ENCODE measurements at places on chromosomes 11 and 22.

- DNase-seq, result peak; percentile 84
Observed at GRCh38 chr11:19344661-19345518, 104.1 kb upstream of the E2F8 start.

DNA sequence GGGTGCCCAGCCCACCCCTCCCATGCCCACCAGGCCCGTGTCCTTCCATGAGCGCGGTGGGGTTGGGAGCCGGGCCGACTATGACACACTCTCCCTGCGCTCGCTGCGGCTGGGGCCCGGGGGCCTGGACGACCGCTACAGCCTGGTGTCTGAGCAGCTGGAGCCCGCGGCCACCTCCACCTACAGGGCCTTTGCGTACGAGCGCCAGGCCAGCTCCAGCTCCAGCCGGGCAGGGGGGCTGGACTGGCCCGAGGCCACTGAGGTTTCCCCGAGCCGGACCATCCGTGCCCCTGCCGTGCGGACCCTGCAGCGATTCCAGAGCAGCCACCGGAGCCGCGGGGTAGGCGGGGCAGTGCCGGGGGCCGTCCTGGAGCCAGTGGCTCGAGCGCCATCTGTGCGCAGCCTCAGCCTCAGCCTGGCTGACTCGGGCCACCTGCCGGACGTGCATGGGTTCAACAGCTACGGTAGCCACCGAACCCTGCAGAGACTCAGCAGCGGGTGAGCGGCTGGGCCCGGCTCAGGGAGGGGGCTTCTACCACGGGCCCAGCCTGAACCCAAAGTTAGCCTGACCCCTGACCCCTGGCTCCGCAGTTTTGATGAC is 3.0 kb downstream of the PKP3 start:
- DNase-seq, result no peak

DNA sequence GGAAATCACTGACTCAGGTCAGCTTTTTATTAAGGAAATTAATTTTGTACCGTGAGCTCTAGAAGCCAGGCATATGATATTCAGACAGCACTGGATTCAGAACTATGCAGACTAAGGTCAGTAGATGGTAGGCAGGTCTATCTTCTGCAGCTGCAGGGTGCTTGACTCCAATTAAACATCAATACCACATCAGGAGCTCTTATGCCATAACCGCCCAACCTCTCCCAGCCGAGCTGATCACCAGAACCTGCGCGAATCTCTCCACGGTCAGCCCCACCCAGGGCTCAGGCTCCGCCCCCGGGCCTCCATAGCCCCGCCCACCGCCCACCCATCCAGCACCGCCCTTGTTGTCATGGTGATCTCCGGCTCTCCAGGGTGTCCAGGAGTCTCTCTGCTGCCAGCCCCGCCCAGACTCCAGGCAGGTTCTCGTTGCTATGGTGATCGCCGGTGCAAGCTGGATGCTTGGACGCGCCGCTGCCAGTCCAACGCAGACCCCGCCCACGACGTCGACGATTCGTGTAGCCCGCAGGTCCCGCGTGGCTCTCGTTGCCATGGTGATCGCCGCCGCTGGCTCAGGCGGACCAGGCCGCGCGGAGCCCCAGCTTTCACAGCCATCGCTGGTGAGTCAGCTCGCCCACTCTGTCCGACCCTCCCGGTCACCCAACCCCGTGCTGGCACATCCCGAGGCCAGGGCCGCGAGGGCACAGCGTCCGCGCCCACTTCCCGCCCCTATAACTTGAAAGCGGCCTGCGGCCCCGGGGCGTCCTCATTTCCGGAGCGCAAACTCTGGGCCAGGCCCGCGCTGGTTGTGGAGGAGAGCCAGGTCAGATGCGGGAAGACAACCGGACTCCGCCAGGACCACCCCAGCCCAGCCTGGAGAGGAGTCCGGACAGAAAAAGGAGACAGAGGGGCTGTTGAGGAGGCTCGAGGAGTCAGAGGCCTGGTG is at the start of gene RAB36:
Gene RAB36 (plus strand): TSS at position 546 of the 946 bp plus-strand sequence. CDS start 1,140 bp downstream, outside the sequence.
- DNase-seq, result peak; percentile 100

DNA sequence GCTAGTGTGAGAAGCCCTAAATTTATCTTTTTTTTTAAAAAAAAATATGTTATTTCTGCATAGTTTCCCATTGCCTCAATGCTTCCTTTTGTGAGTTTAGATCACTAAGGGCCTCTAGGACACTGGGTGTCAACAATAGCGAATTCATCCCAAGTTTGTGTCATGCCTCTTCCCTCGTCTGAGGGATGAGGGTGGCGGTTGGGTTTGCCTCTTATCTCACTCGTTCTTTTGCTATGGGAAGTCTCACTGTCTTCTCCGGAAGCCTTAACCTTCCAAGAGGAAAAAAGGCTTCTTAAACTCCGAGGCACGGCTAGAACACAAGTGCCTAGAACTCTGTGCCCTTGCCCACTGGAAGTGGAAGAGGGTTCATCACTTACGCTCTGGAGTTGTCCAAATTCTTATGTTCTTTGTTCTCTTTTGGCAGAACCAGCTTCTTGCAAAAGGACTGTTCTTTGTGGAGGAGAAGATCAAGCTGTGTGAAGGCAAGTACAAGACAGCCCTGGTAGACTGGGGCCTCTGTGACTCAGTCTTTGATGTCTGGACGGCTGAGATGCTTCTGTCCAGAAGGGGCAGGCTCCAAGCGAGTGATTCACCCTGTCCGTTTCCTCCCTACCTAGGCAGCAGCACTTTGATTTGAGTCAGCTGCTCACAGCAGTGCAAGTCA is 78.5 kb downstream of the TRAF6 start:
- no peak for DNase-seq

GRCh38 chr11:3856856-3857553 is 1.5 kb downstream of the STIM1 start:
- DNase-seq, result no peak

Data from WTC11 (cell line).